ENCODE measurements at places on chromosomes 12 and 14.

GRCh38 chr14:73887694-73888459 lies 1.2 kb downstream of the ZNF410 start:
- no peak for DNase-seq

- DNase-seq: no peak
These were observed 52.6 kb upstream of the NID2 start for GRCh38 chr14:52121441-52121840.

DNA sequence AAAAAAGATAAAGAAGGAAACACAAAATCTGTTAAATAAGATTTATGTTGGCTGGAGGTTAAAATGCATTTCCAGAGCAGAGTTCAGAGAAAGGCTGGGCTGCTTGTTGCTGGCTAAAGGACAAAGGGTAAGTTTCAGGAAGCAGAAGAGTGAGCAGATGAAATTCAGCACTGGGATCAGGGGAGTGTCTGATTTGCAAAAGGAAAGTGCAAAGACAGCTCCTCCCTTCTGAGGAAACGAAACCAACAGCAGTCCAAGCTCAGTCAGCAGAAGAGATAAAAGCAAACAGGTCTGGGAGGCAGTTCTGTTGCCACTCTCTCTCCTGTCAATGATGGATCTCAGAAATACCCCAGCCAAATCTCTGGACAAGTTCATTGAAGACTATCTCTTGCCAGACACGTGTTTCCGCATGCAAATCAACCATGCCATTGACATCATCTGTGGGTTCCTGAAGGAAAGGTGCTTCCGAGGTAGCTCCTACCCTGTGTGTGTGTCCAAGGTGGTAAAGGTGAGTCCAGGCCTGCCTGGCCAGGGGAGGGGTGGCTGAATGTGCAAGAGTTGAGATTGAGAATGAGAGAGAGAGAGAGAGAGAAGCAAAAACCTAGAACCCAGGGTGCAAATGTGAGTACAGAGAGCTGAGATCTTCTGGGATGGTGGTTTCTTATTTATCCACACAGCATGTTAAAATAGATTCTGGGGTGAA lies at the start of gene OAS1:
Gene OAS1 (plus strand): TSS at position 251 of the 703 bp plus-strand sequence. CDS start 78 bp downstream, at position 329.
- DNase-seq: peak; percentile 71

DNA sequence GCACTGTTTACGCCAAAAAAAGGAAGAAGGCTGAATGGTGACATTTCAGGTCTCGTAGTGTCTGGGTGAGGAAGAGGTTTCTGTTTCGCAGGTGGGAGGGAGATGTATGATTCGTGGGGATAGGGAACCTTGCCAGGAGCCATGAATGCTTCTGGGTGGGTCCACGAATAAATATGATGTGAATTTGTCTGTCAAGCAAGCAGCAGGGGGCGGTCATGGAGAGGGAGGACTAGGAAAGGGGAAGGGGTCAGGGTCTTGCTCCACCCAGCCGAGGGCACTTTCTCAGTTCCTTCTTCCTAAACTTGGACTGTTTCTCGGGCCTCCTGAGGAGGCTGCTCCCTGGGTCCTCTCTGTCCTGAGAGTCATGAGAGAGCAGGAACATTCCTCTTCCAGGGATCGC lies 72.5 kb downstream of the LGMN start:
- DNase-seq: no peak

DNA sequence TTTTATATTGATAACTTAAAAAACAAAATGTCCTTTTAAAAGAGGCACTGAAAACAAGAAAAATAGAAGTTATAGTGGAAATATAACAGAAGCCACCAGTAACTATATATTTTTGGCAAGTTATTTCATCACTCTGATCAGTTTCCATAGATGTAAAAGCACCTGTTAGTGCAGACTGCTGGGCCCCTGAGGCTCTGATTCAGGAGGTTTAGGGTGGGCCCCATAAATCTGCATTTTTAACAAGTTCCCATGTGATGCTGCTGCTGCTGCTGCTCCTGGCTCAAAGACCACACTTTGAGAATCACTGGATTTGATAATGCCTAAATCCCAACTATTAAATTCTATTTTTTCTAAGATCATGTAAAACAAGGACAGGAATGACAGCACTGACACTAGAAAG lies 251.1 kb downstream of the MED13L start:
- DNase-seq: no peak

GRCh38 chr14:92511453-92512238 lies 1.9 kb upstream of the RIN3 start:
- DNase-seq: peak; percentile 85

GRCh38 chr12:96314723-96315122 lies 85.5 kb downstream of the CDK17 start:
- no peak for DNase-seq

DNA sequence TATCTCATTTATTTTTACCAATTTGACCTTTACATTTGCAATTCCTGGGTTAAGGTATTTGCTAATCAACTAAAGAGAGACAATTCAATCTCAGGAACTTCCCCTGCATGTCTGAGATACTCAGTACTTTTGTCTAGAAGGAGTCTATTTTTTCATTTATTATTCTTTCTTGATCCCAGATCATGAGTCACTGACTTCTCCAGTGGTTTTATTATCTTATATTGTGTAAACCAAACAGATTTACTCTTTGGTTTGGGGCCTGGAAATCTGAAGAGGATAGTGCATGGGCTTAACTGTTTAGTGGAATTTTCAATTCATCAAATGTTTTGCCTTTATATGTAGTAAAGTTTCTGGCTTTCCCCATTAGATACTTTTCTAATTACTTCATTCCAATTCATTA lies 185.4 kb downstream of the ALG10B start:
- DNase-seq: no peak

- DNase-seq: no peak
These were observed 75.8 kb downstream of the CALM1 start for GRCh38 chr14:90472632-90473031.

- DNase-seq: no peak
These were observed 73.6 kb downstream of the TMTC1 start for GRCh38 chr12:29710104-29710503.

GRCh38 chr14:21068521-21069387 lies 1.4 kb upstream of the ARHGEF40 start:
- DNase-seq: no peak

DNA sequence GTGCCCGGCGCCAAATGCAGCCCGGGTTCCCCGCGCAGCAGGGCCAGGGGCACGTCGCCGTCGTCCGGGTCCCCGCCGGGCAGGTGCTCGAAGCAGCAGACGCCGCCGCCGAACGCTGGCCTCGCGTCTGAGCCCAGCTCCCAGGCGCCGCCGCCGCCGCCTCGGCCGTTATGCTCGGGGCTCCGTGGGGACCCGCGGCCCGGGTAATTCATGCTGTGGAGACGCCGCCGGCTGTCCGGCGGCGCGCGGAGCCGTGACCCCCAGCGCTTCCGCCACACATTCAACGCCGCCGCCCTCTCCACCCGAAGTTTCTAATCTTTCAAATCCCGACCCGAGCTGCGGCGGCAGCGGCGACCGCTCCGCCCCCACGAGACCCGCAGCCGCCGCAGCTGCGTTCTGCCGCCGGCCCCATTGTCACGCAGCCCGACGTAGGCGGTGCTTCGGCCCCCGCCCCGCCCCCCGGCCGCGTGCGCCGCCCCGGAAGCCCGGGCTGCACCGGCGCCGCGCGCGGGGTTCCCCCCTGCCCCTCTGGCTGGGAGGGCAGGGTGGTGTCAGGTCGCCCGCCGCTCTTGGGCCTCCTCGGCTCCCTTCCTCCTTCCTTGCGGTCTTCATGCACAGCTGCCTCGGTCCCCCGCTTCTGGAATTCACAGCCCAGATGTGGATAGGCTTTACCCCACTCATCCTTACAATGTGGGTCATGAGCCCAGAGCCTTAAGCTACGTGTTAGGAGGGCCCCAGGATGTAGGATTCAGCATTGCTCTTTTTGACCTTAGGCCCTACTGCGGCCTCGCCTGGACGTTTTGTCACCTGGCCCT lies at the start of gene DDHD1:
Gene DDHD1 (minus strand): TSS at position 437 of the 815 bp plus-strand sequence. CDS start 225 bp downstream, at position 212.
- DNase-seq: peak; percentile 47

DNA sequence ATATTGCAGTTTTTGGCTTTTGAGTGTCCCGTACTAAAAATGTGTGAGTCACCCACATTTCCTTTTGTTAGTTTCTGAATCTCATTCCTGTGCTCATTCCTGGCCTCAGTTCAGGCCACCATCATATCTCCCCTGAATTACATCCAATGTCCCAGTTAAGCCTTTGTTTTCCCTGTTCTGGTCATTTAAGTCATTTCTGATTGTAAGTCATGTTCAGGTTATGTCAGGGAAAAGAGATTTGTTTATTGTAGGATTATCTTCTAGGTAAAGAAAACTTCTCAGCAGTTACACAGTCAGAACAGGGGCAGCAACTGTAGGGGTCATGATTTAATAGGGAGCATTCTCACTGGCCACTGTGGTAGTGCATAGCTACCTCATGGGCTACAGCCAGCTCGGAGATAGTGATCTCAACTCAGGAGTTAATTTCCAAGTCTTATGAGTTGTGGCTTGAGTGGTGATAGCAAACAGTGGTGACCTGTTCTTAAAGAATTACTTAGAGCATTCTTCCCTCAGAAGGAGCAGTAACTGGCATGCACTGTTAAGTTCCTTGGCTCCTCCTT lies 6.7 kb downstream of the DDX47 start:
- peak; percentile 28 for DNase-seq

- no peak for DNase-seq
These were observed 93.5 kb downstream of the GRIN2B start for GRCh38 chr12:13887779-13888388.

- DNase-seq: no peak
These were observed 363.4 kb downstream of the DAD1 start for GRCh38 chr14:22225516-22226140.

GRCh38 chr12:24979976-24980730 lies 31.3 kb upstream of the BCAT1 start:
- no peak for DNase-seq

DNA sequence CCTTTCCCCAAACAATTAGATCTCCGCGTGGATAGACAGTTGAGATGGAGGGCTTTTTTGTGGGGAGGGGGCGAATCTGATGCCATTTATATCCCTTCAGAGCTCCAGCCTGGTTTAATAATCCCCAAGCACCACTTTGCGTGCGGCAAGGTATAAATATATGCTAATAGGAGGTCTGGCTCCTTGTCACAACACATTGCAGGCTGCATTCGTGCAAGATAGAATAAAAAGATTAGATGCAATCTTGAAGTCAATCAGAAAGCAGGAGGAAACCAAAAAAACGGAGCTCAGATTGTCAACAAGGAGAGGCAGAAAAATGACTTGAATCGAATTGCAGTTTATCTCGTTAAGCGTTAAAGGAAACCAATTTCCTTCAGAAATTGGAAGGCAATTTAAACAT lies 248.7 kb downstream of the SPTSSA start:
- no peak for DNase-seq

DNA sequence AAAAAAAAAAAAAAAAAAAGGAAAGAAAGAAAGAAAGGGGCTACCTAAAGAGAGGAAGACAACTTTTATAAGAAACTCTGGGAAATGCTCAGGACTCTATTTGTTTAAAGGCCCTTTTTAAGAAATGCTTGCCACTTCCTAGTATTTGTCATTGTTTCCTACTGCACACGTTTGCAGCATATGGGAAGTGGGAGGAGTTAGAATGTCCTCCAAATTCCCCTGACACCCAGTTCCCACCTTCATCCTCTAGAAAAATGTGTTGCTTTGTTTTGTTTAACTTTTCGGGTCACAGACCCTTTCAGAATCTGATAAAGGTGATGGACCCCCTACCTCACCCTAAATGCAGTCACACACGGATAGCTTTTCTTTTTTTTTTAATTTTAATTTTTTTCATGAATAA lies 40.8 kb downstream of the NINJ2 start:
- DNase-seq: no peak

GRCh38 chr12:127861406-127861805 lies 405.6 kb upstream of the TMEM132C start:
- DNase-seq: no peak

GRCh38 chr14:100526057-100526456 lies 61.2 kb downstream of the BEGAIN start:
- DNase-seq: no peak

DNA sequence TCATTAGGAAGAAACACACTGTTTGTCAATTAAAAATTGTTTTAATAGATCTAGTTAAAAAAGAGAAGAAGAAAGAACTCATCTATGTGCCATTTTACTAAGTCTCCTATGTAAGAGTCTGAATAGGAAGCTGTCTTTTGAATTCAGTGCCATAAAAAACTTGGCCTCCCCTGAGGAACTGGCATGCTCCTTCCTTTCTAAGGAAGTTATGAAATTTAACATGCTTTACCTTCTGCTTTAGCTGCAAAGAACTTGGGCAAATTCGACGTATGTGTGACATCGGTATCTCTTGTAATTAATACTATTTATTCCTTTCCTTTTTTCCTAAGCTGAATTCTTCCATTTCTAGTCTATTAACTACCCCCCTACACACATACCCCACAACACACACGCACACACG lies 12.5 kb downstream of the TM7SF3 start:
- no peak for DNase-seq

DNA sequence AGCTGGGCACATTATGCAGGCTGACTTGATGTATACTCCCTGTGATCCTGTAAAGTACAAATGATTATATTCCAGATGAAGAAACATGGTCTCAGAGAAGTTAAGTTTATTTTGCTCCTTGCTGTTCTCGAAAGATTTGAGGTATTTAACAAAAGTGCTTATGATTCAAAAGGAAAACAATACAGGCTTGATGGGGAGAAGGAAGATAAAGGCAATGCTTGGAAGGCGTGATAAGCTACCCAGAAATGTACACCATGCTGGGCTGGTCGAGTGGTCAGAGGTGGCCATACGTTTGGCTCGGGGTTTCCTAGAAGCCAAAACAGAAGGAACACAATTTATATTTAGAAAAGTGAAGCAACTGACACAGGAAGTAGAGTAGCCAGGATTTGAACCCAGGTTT lies 201.0 kb downstream of the KTN1 start:
- no peak for DNase-seq

- no peak for DNase-seq
These were observed 9.0 kb upstream of the PAX9 start for GRCh38 chr14:36652542-36653201.

DNA sequence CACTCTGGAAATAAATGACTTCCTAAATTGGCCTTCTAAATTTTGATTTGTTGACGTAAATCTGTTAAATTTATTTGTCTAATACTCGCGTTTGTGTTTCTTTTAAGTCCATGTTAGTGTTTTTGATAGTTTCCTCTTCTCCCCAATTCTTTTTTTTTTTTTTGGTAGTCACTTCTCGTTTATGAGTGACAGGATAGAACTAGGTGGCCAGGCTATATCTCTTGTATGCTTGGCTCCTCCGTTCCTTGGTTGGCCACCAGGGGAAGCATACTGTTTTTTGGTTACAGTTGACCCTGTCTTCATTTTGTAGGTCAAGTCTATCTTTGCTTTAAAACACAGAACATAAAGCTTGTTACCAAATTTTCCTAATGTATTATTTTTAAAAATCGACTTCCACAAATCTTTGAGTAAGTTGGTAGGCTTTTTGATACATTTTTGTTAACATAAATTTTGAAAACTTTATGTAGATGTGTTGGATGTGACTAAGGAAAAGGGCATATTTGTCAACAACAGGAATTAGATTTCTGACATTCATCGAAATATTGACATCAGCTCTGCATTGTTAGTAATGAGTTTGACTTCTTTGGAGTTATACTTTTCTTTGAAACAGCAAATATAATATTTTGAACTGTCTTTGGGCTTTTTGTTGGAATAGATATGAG lies 2.2 kb downstream of the RCOR1 start:
- DNase-seq: peak; percentile 89

GRCh38 chr14:61322799-61323290 lies 1.5 kb downstream of the PRKCH start:
- DNase-seq: no peak
